Omental fat pad (tissue), 4 donors: ENCODE measurements at places on chromosomes 13 and 19.

GRCh38 chr13:38283346-38283745, 66.3 kb upstream of the UFM1 start:
- DNase-seq: no peak

GRCh38 chr19:31113293-31113692, 235.9 kb downstream of the TSHZ3 start:
- no peak for DNase-seq

GRCh38 chr13:31982540-31982939, 49.0 kb upstream of the FRY start:
- DNase-seq: peak; percentile 61

- DNase-seq: no peak
These were observed 20.8 kb upstream of the EPHX3 start for GRCh38 chr19:15253061-15253460.

DNA sequence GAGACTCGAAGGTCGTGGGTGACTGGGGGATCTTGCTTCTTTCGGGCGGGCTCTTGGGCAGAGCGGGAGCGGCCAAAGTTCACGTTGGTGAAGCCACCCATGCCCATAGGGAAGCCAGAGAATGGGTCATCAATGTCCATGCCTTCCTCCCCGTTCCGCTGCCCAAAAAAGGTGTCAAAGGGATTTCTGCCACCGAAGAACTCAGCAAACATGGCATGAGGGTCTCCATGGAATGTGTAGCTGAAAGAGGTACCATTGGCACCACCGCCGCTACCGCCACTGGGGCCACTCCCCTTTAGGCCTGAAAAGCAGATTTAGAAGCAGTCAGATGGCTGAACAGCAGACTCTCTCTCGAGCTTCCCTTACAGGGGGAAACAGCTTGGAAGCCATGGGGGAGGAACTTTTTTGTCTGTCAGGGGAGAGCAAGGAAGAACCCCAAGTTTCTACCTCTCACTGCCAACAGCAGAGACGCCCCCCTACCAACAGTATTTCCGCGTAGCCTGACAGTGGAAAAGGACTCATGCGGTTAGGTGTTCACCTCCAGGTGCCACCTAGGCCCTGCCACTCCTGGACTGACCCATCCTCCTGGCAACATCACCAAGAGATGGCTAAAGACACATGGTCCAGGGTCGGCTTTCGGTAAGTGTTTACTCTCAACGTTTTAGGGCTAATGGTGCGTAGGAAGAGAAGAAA, 1.3 kb downstream of the DNAJB1 start:
- DNase-seq: no peak

DNA sequence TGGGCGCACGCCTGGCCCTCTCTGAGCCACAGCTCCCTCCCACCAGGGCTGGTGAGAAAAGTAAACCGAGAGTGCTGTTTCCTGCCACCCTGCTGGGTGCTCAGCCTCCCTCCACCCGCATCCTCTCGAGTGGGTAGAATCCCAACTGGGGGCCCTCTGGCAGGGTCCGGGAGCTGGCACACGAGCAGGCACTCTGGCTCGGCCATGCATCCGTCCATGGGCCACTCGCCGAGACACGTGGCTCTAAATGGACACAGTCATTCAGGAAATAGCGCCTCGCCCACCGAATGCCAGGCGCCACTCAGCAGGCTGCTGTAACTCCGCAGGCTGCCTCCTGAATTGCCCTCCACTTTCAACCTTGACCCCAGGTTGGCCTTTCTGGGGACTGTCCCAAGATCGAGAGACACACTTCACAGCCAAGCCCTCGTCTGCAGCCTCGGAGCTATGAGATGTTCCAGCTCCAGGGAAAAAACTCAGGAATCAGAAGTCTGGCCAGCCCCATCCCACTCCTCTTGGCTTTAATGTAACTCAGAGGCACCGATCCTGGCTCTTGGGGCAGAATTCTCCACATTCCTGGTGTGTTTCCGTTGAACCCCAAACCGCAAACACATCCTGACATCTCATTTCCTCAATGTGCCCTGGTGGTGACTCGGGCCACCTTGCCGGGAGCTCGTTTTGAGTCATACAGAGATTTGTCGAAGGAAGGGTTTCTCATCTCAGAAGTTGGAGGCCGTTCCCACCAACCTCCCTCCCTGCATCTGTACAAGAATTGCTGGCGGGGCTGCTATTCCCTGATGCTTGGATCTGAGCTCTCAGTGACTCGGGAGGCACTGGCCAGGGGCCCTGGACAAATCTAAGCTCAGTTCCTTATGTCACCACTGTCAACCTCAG, 14.1 kb downstream of the KLF2 start:
- no peak for DNase-seq

GRCh38 chr19:45500918-45501729, 2.9 kb downstream of the PPM1N start:
- DNase-seq: no peak

DNA sequence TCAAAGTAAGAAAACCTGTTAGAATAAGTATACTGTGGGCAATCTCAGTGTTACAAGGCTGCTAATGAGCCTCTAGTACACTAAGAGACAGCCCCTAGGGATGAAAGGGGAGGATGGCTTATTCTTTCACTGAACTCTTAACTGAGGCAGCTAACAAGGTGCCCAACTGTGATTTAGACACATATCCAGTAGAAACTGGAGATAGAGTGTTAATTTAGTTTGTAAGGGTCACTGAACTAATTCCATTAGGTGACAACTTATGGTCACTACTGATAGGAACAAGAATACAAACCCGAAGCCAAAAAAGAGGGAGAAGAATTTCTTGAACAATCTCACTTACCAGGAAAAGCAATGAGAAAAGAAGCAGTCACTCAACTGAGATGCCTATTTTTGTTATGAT, 1010.6 kb downstream of the PCDH9 start:
- DNase-seq: no peak

GRCh38 chr13:37934339-37935191, 65.0 kb upstream of the TRPC4 start:
- DNase-seq: no peak

GRCh38 chr19:20863176-20863575, 59.9 kb upstream of the ZNF85 start:
- DNase-seq: no peak

DNA sequence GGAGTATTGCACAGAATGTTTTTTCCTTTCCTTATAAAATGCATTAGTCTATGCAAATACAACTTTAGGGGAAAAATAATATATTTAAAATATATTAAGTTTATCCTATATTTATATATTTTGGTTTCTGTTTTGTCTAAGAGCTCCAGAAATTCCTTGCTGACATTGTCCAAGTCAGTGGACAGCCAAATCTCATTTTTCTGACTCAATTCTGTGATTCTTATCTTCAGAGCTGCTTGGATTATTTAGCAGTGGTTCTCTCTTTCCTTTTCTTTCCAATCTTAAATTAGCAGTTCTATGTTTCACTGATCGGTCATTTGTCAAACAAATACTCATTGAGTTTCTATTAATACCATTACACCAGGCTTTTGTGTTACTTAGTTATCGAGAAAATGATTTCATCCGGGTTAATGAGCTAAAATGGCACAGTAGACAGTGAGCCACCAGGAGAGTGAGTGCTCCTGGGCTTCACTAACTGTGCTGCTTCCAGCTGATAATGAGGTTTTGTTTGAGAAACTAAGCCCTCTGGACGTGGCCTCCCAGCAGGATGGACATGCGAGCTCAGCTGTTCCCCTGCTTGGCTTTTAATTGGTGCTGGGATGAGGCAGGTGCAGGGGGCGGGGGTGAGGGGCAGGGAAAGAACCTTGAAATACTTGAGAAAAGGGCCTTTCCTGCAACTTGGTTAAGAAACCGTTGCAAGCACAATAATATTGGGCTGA, 44.0 kb downstream of the ATP11A start:
- DNase-seq: no peak

- no peak for DNase-seq
These were observed 65.4 kb upstream of the WDFY2 start for GRCh38 chr13:51518827-51519226.

GRCh38 chr19:8307965-8308866, at the start of gene CD320:
CD320 (minus strand) TSS chr19:8308358; CDS start chr19:8308290, 68 bp downstream.
- peak; percentile 81 for DNase-seq

DNA sequence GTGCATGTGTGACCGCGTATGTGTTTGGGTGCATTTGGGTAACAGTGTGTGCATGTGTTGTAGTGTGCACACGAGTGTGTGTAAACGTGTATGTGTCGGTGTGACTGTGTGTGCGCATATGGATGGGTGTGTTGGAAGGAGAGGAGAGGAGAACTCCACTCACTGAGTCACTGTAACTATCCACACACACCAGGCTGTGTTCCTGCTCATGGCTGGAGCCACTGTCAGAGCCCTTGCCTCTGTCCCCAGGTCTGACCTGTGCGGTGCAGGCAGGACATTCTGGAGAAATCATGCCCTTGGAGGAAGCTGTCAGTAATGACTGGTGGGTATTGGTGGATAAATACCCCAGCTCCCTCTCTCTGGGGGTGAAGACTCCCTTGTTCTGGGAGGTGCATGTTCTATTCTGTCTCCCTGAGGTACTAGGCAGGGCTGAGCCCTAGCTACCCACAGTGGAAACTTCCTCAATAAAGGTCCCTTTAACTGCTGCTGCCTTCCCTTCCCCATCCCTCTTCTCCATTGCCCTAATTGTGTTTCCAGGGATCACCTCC, 48.4 kb downstream of the CYP4F22 start:
- no peak for DNase-seq

- no peak for DNase-seq
These were observed 34.4 kb downstream of the MAP4K1 start for GRCh38 chr19:38583219-38583984.

DNA sequence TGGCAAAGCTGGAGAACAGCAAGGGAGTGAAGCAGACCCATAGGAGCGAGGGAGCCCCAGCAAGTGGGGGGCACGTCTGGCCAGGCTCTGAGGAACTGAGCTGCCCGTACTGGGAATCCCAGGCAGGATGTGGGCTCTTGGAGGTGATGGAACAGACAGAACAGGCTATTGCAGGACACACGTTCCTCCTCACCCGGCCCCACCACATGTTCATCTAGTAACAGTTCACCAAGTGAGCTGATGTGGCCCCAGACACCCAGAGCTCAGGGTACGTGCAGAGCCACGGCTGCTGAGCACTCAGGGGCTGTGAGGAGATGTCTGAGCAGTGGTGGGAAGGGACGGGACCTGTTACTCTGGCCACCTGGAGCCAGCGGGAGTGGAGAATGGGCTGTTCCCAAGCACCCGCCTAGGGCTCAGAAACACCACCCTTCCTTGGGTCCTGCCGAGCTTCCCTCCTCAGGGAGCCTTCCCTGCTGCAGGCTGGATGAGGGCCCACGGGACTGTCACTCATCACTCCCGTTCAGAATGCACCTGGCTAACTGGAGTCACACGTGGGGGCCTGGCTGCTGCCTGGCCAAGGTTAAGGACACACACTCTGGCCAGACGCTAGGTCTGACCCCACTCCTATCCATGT, 18.4 kb downstream of the ELL start:
- no peak for DNase-seq
